ENCODE measurements at places on chromosomes 5 and 9.

DNA sequence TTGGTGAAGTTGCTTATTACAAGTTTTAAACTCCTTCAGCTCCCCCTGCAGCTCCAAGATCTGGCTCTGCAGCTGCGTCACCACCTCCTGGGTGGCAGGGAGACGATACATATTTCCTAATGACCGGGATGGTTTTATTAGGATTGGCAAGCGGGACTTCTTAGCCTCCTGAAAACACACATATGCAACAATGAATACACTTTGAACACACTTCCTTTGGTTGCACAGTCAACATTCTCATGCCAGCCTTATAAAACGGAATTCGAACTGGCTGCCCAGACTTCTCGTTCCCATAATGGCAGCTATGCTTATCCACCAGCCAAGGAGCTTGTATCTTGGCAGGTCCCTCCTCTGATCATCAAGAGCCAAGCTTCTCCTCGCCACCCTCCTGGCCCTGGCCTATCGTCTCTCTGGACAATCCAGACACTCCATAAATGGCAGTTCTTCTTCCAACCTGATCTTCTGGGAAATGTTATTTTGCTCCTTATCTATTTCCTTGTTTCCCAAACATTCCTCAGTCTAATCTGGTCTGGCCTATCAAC is 131.9 kb downstream of the CDK5RAP2 start:
- DNase-seq, result no peak

DNA sequence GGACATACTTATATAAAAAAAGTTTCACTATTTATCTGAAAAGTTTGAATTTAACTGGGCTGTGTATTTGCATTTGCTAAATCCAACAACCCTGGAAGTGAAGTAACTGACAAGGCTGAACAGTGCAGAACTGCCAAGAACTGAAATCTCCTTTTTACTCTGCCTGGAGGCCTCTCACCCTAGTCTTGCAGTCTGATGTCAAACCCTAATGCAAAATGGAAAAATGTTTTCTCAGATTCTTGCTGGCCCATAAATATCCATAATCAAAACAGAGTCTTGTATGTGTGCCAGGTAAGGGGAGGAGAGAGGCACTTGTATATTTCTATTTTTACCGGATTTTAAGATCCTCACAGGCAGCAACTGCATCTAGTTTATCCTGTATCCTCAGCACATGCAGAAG is 432.7 kb upstream of the KLF4 start:
- DNase-seq, result no peak

DNA sequence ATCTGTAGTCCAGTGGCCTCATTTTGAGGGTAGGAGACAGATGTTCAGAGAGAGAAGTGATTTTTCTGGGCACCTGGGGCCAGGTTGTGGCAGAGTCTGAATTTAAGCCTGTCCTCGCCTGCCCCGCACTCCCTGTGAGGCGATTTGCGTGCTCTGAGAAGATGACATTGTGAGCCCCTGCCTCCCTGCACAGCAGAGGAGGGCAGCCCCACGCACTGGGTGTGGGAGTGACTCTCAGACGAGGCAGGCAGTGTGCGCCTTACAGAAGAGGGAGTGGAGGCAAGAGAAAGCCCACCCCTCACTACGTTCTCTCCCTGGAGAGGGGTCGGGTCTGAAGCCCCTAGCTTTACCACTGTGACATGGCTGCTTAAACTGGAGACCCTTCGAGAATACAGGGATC is 35.7 kb downstream of the IRX4 start:
- no peak for DNase-seq

- DNase-seq, result no peak
These were observed 803.9 kb downstream of the TAF11L14 start for GRCh38 chr5:18438126-18438525.

DNA sequence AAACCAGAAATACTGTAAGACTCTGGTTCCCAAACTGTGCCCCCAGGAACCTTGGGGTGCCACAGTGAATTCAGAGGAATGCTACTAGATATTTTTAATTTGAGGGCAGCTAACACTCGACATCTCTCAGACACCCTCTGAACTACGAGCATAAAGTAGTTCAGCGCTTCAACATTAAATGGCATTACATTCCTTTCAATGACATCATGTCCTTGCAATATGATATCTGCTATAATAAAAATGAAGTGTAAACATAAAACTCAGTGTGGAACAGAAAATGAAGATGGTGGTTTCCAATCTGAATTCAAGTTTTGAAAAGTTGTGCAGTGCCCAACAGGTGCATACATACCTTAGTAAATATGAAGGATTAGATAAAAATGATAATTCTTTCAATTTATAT is 116.1 kb downstream of the LPAR1 start:
- DNase-seq, result no peak
